ENCODE measurements at places on chromosomes 6 and 20.

GRCh38 chr6:87822011-87822410 lies 120.0 kb upstream of the AKIRIN2 start:
- no peak for ATAC-seq

GRCh38 chr6:125526007-125526720 lies 223.3 kb upstream of the HEY2 start:
- no peak for ATAC-seq

GRCh38 chr6:12012558-12013306 lies 620 bp downstream of the HIVEP1 start:
- ATAC-seq = peak; percentile 21

DNA sequence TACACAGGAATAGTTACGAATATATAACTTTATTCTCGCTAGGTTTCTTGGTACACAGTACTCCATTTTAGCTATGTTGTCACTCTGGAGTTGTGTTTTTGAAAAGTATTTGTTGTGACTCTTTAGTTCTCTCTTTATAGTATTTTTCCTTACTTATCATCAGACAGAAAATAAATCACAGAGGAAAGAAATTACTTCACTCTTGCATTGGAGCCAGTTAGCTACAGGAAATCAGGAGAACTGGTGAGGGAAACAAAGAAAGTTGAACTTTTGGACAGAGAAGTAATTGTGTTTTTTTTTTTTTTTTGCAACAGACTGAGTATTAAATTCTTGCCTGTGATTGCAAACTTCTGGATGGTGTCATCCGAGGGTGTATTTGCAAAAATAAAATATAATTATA lies 33.9 kb downstream of the DSE start:
- ATAC-seq = no peak

DNA sequence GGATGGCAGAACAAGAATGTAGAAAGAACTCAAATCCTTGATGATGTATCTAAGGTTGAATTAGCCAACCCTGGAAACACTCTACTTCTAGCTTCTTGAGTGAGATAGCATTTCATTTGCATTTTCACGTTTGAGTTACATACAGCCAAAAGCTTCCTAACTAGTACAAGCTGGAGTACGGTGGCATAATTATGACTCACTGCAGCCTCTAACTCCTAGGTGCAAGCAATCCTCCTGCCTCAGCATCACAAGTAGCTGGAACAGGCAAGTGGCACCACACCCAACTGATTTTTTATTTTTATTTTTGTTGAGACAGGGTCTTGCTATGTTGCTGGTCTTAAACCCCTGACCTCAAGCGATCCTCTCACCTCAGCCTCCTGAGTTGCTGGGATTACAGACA lies 36.5 kb upstream of the STK35 start:
- no peak for ATAC-seq

GRCh38 chr6:39520411-39520810 lies 197.9 kb upstream of the KCNK16 start:
- no peak for ATAC-seq

DNA sequence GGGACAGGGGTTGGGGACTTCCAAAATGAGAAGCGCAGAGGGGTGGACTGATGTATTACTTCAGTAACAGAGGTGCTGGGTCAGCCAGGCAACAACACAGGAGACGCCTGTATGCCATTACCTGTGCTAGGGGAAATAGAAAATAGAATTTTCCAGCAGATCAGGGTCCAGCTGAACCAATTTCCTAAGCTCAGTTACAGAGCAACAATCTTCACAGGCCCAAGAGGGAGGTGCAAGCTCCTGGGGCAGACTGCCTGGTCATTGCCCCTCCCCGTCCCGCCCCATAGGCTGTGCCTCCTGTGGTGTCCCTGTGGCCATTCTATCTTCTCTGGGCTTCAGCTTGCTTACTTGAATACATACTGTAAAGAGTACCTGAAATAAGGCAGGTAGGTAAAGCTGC lies 3.7 kb downstream of the KCNK5 start:
- ATAC-seq = peak; percentile 24

DNA sequence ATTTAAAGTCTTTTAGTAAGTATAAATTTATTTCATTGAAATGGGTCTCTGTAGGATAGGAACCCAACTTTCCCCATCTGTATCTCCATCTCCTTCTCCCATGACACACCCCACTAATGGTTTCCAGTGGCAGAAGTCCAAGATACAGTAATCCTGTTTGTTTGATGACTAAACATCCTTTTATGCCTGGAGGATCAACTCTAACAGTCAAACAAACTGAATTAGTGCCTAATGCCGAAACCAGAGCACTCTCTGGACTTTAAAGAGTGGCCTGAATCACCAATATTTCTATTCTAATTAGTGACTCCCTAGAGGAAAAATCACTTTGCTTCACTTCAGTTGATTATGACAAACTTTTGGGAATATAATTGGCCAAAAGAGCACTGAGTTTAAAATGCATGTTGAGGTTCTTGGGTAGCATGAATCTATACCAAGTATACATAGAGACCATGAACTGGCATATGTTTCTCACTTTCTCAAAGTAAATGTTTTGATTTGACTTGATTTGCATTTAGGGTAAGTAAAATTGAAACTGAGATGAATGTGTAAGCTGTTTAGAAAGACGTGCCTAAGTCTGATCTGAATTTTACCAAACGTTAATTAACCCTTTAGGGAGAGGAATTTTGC lies 776.4 kb upstream of the NRSN1 start:
- ATAC-seq = peak; percentile 63

- ATAC-seq = no peak
These were observed 164.4 kb upstream of the JARID2 start for GRCh38 chr6:15081447-15081846.

- ATAC-seq = no peak
These were observed 4.1 kb downstream of the MAP1LC3A start for GRCh38 chr20:34562641-34563040.

DNA sequence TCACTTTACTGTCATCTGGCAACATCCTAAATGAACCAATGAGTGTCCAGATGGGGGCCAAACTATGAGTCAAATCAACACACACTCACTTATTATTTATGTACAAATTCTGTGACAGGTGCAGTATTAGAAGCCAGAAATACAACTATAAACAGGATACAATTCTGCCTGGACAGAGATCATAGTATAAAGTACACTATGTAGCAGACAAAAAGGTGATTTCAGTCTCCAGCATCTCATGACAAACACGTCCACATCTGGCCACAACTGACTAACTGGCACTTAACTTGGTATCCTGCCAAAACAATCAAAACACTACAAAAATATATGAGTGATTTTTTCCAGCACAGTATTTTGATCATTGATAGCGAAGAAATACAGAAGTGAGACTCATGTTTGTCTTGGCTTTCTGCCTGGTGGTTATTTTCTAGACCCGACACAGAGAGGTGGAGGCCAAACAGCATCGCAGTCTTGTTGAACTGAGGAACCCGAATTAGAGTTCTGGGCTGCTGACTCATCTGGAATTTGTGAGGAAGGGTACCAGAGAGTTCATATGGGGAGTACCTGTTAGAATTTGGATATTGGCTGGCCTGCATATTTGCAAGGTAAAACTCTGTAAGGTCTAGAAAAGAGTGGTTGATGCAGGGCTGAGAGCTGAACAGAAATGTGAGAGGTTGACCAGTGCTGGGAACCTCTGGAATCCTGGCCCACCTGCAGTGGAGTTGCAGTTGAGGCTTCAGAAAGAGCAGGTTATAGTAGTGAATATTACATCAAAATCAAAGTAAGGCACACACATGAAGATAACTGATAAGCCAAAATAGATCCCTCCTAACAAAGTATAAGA lies 475.2 kb downstream of the PTPRT start:
- ATAC-seq = no peak

DNA sequence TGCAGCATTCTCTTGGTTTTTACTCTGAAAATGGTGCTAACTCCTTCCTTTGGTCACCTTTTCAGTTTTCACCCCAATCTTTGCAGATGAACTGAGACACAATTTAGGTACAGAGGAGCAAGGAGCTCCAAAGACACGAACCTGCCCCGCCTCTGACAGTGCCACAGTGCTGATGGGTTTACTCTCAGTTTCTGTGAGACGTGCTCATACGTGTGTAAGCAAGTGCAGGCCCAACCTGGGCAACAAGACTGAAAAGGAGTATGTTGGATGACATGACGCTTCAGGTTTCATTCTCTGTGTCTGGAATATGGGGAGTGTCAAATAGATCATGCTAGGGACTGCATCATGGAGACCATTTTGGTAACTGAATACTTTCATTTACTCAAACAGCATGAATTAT lies 334.3 kb upstream of the QKI start:
- ATAC-seq = peak; percentile 23

DNA sequence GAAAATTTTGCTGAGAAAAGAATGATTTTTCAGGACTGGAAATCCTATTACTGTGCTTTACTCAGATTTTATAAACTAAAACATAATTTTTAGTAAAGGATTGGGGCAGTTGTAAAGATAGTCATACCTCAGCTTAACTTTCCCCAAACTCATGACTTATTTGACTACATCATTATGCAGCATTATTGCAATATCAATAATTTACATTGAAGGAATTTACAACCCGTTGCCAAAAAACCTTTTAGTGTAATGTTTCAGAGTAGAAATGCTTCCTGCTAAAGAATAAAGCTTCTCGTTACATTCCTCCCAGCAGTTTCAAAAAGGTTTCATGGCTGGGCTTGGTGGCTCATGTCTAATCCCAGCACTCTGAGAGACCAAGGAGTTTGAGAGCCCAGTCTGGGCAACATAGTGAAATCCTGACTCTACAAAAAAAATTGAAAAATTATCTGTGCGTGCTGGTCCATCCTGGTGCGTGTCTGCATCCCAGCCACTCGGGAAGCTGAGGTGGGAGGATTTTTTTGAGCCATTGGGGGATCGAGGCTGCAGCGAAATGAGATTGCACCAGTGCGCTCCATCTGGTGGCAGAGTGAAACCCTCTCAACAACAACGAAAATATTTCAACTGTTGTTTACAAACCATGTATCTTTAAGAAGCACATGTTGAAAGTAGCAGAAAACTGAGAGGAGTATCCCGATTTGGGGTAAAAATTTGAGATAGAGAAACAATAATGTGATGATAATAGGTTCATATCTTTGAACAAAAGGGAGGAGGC lies 4.4 kb downstream of the AMD1 start:
- ATAC-seq = no peak

- peak; percentile 72 for ATAC-seq
These were observed 17.5 kb downstream of the MRPS18A start for GRCh38 chr6:43669922-43670622.

- no peak for ATAC-seq
These were observed 13.4 kb downstream of the SPINT4 start for GRCh38 chr20:45735552-45735951.

GRCh38 chr6:132100388-132100990 lies 149.3 kb upstream of the CCN2 start:
- ATAC-seq = no peak

DNA sequence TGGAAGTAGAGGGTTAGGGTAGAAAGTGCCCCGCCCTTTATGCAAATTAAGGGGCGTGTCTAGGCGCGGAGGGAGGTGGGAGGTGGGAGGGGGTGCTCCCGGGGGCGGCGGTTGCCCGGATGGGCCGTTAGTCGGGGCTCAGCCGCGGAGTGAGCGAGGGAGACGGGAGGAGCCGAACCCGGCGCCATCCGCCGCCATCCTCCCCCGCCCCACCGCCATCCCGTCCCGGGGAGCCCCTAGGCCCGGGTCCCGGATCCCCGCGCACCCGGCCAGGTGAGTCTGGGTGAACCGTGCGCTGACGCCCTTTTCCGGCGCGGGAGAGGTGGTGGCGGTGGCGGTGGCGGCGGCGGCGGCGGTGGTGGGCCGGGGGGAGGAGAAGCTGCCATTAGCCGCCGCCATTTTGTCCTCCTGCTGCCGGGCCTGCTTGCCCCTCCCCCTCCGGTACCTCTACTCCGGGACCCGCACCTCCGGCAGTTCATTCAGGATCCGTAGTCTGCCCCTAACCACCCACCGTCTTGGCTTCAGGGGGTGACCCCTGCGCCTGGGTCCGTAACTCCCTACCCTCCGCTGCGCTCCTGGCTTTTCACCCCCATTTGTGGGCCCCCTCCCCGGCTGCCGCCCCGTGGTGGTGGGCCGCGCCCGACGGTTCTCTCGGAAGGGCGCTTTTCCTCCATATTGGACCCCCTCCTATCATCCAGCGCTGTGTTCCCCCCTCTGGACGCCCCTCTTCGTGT lies at the start of gene PRRC2A:
PRRC2A (plus strand) TSS at position 130 of the 734 bp plus-strand sequence. CDS start 2,075 bp downstream, outside the sequence.
- no peak for ATAC-seq

DNA sequence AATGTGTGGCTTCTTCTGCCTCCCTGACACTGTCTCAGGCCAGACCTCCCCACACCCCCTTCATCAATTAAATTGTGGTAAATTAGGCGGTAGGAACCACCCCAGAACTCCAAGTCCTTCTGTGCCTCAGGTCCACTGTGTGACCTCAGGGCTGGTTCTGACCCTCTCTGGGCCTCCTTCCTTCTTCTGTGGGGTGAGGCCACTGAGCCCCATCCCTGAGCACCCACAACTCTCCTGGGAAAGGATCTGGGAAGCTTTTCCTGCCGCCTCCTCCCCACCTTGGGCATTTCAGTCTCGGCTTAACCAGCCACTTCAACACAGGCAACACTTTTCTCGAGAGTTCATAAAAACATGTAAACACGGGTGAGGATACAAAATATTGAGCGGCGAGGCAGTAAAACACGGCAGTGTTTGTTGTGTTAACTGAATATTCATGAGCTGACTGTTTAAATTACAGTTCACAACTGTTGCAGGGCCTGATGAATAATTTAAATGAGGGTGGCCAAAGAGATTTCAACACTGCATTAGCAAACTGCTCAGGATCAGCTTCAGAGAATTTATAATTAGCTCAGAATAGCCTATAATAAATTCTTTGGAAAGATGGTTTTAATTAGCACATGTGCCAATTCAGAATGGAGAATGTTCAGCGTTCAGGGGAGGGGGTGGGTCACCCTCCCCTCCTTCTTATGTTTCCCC lies 112.1 kb downstream of the TOX2 start:
- no peak for ATAC-seq

DNA sequence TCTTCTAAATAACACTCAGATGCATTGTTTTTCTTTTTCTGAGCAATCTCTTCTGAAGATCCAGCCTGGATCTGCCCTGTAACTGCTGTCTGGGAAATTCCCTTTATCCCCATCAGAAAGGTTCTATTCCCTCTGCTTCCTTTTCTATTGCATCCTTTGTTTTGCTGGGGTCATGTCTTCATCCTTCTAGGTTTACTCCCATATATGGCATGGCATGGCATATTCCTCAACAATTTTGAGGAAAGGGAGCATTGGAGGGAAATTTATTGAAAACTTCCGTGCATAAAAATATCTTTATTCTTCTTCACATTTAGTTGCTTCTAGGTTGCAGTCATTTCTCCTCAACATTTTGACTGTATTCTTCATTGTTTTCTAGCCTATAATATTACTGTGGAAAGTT lies 47.2 kb downstream of the ADGRF1 start:
- no peak for ATAC-seq

DNA sequence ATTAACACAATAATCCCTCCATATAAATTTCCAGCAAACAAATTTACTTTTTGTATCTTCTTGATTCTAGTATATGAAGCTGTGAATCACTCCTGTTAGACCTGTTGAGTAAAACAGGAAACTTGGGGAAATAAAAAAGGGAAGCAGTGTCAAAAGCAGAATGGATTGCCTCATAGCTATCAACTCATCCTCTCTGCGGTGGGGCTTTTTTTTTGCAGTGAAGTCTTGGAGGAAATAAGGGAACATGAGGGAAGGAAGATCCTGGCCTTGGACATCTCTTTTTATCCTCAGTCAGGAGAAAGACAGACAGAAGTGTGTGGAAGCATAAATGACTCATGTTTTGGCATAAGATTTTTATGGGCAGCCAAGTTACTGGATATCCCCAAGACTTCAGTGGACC lies 332.5 kb downstream of the TFAP2A start:
- peak; percentile 46 for ATAC-seq

All from esophagus mucosa (tissue), 1 donor.